ENCODE measurements at places on chromosomes 13 and 19. TPM values are rescaled to one million over a fixed set of nuclear protein-coding genes. Genes with fewer than 3 reads are reported as not detected.

PSG2 gene
- 22.9 TPM for total RNA-seq

FLT1 gene
- total RNA-seq, result 132 TPM

GPR183 gene
- 7.7 TPM for total RNA-seq

FBXO27 gene
- total RNA-seq, result 12.3 TPM

UBAC2 gene
- total RNA-seq, result 32.7 TPM

Measured in umbilical cord (tissue), 2 donors.